Coronary artery (tissue), 2 donors: ENCODE measurements at places on chromosomes 5 and 9.

DNA sequence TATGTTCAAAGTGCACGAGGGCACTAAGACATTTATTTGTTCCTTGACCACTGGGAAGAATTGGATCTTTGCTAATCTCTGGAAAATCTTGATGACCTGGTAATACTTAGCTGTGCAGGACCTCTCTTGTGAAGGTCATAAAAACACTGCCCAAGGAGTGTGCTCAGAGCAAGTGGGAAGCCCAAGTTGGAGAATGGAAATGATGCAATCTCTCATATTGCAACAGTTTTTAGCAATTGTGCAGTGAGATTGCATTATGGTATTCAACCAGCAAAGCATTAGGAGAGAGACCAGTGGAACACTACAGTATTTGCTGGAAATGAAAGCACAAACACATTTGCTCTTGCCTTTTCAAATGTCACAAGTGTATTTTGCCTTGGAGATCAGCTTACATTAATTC lies 34.5 kb downstream of the TXNDC8 start:
- DNase-seq, result no peak

DNA sequence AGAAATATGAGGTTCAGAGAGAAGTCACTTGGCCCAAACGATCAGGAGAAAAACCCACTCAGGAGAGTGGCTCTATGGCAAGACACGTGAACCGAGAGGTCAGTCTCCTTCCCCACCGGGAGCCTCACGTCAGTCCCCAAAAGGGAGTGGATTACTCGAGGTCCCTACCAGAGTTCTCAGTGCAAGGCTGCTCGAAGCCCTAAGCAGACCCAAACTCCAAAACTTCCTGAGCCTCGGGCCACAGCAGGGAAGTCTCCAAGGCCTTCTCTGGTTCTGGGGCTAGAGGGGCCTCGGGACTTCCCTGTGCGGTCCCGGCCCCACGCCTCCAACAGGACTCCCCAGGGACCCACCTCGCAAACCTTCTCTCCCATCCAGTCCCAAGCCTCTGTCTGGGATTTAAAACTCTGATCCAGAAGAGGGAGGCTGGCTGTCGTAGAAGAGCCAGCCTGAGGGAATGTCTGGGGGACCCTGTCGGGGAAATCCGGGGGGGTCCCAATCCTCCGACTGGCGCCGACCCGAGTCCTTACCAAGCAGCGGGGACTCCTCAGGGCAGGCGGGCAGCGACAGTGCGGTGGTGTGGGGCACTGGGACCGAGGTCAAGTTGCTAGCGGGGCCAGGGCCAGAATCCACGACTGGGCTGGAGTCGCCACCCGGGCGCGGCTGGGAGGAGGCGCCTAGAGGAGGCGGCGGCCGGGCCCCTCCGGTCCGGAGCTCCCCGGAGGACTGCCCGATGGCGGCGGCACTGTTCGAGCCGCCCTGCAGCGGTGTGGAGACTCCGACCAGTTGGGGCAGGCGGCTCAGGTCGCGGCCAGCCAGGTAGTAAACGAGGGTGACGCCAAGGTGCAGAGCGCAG lies 679 bp downstream of the B4GALT1 start:
- DNase-seq, result peak; percentile 87

- DNase-seq, result no peak
These were observed 297.7 kb downstream of the PARP8 start for GRCh38 chr5:50963971-50964745.

DNA sequence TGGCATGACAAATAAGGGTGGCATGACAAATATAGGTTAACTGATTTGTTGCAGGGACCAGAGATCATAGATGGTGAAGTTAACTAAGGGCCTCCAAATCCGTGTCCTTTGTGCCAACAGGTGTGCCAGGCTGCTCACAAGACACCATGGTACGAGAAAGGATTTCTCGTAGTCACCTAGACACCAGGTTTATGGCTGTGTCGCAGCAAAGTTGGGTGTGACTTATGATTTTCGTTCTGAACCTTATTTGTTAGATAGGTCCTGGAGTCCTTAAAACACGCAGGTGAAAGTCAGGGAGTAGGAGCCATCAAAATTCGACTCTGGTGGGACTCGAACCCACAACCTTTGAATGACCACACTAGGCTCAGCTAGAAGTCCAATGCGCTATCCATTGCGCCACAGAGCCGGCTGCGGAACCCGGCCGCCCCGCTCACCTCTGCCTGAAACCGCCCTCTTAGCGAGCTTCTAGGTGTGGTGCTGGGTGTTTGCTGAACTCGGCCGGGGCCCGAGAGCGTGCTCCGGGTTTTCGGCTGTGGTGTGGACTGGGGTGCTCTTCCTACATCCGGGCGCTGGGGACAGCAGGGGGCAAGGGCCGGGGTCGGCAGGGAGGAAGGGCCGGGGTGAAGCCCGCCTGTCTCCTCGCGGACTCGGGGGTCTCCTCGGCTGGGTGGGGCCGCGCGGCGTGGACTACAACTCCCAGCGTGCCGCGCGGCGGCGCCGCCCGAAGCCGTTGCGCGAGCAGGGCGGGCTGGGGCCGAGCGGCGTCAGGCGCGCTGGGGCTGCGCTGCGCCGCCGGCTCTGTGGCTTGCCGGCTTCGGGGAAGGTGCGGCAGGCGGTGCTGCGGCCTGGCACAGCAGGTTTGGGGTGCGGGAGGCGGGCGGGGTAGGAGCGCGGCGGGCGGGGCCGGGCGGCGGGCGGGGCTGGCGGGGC lies at the start of gene SLC27A4:
SLC27A4 (plus strand) TSS at position 767 of the 930 bp plus-strand sequence. CDS start 2,606 bp downstream, outside the sequence.
- DNase-seq, result no peak

- no peak for DNase-seq
These were observed 90.3 kb downstream of the DIRAS2 start for GRCh38 chr9:90552317-90552716.

GRCh38 chr5:14405267-14405666 lies 176.3 kb upstream of the OTULINL start:
- no peak for DNase-seq

GRCh38 chr9:125739436-125739835 lies 7.7 kb upstream of the PBX3 start:
- DNase-seq, result no peak

DNA sequence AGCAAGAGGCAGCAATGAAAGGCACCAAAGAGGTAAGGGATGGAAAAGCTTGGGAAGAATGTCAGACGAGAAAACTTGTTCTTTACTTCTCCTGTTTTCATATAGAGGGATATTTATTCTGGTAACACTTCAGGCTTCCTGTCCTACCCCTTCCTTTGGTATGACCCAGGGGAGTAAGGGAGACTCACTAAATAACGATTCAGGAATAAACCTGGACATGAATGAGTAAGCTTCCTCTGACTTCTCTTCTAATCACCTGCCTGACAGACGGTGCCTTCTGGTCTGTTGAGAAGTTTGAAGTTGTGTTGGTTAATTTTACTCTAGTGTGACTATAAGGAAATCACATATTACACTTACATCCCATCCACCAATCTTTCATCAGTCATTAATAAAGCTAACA lies 461.2 kb downstream of the CDH12 start:
- no peak for DNase-seq

- no peak for DNase-seq
These were observed 9.4 kb upstream of the RPS14 start for GRCh38 chr5:150458802-150459557.

DNA sequence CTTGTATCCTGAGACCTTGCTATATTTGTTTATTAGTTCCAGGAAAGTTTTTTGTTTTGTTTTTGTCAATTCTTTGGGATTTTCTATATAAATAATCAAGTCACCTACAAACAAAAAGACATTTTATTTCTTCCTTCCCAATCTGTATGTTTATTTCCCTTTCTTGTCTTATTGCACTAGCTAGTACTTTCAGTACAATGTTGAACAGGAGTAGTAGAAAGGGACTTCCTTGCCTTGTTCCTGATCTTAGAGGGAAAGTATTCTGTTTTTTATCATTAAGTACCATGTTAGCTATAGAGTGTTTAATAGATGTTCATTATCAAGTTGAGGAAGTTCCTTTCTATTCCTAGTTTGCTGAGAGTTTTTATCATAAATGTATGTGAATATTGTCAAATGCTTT lies 119.5 kb upstream of the TLE4 start:
- DNase-seq, result no peak

- DNase-seq, result no peak
These were observed 68.8 kb upstream of the ABL1 start for GRCh38 chr9:130766021-130766926.

- no peak for DNase-seq
These were observed 16.9 kb downstream of the ELOVL7 start for GRCh38 chr5:60827201-60827600.

GRCh38 chr9:77224746-77225312 lies 47.5 kb downstream of the VPS13A start:
- DNase-seq, result no peak

- DNase-seq, result no peak
These were observed 175.4 kb downstream of the PJA2 start for GRCh38 chr5:109234381-109234780.

DNA sequence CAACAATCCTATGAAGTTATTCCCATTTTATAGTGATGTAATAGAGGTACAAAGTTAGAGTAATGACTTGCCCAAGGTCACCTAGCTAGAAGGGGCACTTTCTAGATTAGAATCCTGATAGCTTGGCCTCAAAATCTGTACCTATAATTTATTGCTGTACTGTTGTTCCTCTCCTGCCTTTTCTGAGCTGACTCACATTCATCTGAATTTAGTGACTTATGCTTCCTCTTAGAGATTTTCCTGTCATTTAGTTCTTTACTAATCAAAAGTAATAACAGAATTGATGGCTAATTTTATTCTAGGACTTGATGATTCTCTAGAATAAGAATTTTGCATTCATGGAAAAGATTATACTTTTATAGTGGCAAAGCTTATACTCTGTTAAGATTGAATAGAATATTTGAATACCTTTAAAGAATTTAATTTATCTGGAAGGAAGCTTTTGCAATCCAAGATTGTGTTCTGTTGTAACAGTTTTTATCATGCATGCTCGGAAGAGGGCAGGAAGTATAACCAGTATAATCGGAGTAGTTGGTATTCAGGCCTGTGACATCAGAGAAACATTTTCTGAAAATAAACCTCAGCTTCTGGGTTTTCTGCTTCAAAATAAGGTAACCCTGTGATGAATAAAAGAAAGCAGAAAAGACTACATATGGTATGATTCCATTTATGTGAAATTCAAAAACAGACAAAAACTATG lies 21.3 kb downstream of the CYSTM1 start:
- DNase-seq, result no peak

- no peak for DNase-seq
These were observed 5.2 kb upstream of the MEIKIN start for GRCh38 chr5:131950706-131951105.

GRCh38 chr5:174327317-174327864 lies 281.9 kb downstream of the NSG2 start:
- DNase-seq, result no peak

DNA sequence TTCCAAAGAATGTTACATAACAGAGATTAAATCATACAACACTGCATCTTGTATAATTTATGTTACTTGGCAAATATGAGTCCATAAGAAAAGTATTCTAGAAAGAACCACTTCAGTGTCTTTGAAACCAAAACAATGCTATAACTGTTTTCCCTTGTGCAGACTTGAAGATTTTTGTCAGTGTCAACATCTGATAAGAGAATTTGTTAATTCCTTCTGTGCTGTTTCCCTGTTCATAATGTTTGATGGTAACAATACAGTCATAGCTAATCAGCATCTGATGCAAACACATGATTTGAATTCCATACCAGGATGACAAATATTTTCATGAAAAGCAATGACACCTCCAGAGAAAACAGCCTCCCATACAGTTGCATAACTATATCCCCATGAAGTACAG lies 306.8 kb downstream of the SEMA5A start:
- DNase-seq, result no peak

- DNase-seq, result no peak
These were observed 17.4 kb downstream of the SEC61B start for GRCh38 chr9:99239341-99240060.

- DNase-seq, result no peak
These were observed 148.0 kb upstream of the CDH12 start for GRCh38 chr5:23001120-23001519.

DNA sequence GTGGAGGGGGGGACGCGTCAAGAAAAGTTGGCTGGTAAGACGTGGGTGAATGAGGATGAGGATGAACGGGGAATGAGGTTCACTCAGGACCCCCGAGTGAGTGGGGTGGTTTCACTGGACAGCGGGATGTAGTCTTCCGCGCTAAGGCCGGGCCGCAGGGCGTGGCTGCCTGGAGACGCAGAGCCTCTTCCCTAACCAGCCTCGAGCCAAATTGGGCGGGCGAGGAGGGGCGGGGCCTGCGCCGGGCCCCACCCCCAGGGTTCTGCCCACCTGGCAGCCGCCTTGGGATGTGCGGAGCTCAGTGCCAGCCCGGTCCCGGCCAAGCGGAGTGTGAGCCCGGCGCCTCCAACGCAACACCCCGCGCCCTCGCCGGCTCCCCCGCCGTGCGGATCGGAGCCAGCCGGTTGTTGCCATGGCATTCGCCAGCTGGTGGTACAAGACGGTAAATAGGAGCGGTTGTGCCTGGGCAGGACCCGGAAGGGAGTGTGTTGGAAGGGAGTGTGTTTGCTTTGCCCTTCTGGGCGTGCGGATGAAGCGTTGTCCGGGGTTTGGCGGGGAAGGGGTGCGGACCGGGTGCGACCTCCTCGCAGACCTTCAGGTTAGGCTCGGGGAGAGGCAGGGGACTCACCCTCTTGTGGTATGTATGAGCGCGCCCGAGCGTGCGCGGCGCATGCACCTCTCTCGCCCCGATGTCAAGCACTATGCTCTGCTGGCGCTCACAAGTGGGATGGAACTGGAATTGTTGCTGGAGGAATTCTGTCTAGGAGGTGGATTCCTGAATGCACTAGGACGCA lies 746 bp downstream of the CAST start:
- DNase-seq, result peak; percentile 98

DNA sequence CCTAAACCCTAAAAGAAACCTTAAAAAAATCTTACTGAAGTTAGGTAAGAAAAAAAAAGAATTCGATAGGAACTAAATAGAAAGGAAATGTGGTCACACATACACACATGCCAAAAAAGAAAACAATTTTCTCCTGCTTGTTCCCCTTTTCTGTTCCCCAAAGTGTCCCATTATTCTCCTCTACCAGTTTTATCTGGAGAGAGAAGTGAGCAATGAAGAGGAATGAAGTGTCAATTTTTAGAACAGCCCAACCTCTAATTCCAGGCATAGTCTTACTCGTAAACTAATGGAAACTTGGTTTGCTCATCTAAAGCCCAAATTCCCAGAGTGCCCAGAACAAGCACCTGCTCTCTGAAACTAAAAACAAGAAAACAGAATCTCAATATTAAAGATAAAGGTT lies 26.1 kb downstream of the AP3B1 start:
- no peak for DNase-seq

GRCh38 chr9:88817628-88818027 lies 173.6 kb upstream of the S1PR3 start:
- DNase-seq, result no peak

- DNase-seq, result no peak
These were observed 29.4 kb downstream of the DYNC2I2 start for GRCh38 chr9:128627127-128627715.

DNA sequence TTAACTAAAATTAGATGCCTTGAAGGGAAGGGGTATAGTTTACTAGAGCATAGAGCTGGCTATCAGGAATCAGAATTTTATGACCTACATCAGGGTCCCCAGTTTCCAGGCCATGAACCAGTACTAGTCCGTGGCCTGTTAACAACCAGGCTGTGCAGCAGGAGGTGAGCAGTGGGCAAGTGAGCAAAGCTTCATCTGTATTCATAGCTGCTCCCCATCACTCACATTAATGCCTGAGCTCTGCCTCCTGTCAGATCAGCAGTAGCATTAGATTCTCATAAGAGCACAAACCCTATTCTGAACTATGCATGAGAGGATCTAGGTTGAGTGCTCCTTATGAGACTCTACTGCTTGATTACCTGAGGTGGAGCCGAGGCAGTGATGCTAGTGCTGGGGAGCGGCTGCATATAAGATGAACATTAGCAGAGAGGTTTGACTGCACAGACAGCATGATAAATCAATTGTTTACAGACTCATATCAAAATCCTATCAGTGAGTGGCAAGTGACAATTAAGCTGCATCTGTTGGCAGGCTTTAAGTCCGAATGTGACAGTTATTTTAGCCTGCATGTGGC lies 44.6 kb downstream of the TAF11L14 start:
- no peak for DNase-seq
